Uterine smooth muscle cell (primary cell): ENCODE measurements at places on chromosomes 7 and 10. TPM values are rescaled to one million over a fixed set of nuclear protein-coding genes. Genes with fewer than 3 reads are reported as not detected.

NODAL gene
- total RNA-seq, result not detected in 2 replicates

CCL24 gene
- not detected in 2 replicates for total RNA-seq

WDR86 gene
- 0.22 TPM in 1 of 2 replicates, not detected in the other for total RNA-seq

PDK4 gene
- total RNA-seq, result under 0.01 and 0.12 TPM in 2 replicates

WNT8B gene
- not detected in 2 replicates for total RNA-seq

GPER1 gene
- 3.0 and 4.5 TPM in 2 replicates for total RNA-seq

ORAI2 gene
- total RNA-seq, result 68.0 and 73.5 TPM in 2 replicates

OR9A2 gene
- not detected in 2 replicates for total RNA-seq

CPEB3 gene
- total RNA-seq, result 0.55 and 1.6 TPM in 2 replicates

AMZ1 gene
- total RNA-seq, result 0.22 and 0.62 TPM in 2 replicates

HOXA4 gene
- total RNA-seq, result 0.22 and 0.37 TPM in 2 replicates

PON3 gene
- 0.11 and 0.12 TPM in 2 replicates for total RNA-seq

SLC39A12 gene
- total RNA-seq, result under 0.01 TPM in 1 of 2 replicates, not detected in the other

TFR2 gene
- 0.33 and 0.37 TPM in 2 replicates for total RNA-seq

DUSP5 gene
- 58.5 and 67.8 TPM in 2 replicates for total RNA-seq

NKX2-3 gene
- not detected in 2 replicates for total RNA-seq

UNCX gene
- not detected in 2 replicates for total RNA-seq

PBLD gene
- total RNA-seq, result 3.0 and 3.7 TPM in 2 replicates

TRRAP gene
- total RNA-seq, result 21.8 and 23.2 TPM in 2 replicates

RAB11FIP2 gene
- total RNA-seq, result 23.5 and 24.9 TPM in 2 replicates

MRLN gene
- not detected in 2 replicates for total RNA-seq

OPN4 gene
- total RNA-seq, result not detected in 2 replicates

IFIT2 gene
- 8.2 and 14.2 TPM in 2 replicates for total RNA-seq

PPP1R17 gene
- total RNA-seq, result under 0.01 TPM in 1 of 2 replicates, not detected in the other

PCGF6 gene
- 12.0 and 21.0 TPM in 2 replicates for total RNA-seq

SEMA3C gene
- total RNA-seq, result 233 and 345 TPM in 2 replicates

PKD1L1 gene
- under 0.01 TPM in 2 replicates for total RNA-seq

SORBS1 gene
- 0.55 and 0.75 TPM in 2 replicates for total RNA-seq

GCC1 gene
- total RNA-seq, result 28.9 and 47.0 TPM in 2 replicates

TMEM270 gene
- not detected in 2 replicates for total RNA-seq

POM121 gene
- 5.9 and 6.0 TPM in 2 replicates for total RNA-seq

SFTPD gene
- total RNA-seq, result not detected in 2 replicates
